ENCODE measurements at places on chromosomes 5 and 9.

GRCh38 chr9:93894691-93895079 lies 60.5 kb downstream of the BARX1 start:
- no peak for DNase-seq

DNA sequence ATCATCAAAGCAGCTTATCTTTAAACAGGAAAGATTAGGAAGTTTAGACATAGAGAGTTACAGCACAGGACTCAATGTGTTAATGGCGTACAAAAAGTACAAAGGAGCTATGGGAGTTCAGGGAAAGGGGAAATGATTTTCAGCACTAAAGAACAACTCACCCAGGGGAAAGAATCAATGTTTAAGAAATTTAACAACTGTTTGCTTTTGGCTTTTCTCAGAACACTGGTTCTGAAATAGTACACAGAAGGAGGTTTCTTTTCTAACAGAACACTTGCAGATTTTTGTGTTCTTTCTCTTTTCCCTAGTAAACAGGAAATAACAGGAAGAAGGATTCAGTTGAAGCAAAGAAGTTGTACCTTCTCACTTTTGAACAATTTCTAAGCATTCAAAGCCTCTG lies 71.3 kb upstream of the GHR start:
- no peak for DNase-seq

DNA sequence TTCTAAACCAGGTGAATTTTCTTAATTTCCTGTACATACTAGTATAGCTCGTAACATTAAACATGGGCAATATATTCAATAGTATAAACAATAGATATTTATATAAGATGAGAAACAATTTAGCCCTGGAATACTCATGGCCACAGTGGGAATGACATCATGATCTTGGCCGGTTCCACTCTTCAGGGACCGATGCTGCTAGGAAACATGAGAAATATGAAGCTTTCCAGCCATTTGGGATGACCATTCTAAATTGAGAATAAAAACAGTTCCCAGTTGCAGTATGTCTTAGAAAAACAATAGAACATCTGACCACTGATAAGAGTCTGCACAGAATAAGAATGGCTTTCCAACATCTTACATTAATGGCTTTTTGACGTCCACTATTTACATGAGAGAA lies 33.3 kb upstream of the SLCO6A1 start:
- no peak for DNase-seq

GRCh38 chr5:59065554-59065953 lies 482.7 kb downstream of the RAB3C start:
- no peak for DNase-seq

GRCh38 chr9:128685636-128686489 lies 3.2 kb upstream of the SET start:
- no peak for DNase-seq

GRCh38 chr5:136799806-136800372 lies 434.5 kb upstream of the TRPC7 start:
- no peak for DNase-seq

Data from NCI-H1048 (cell line).